Stimulated activated CD4-positive, alpha-beta T cell treated with anti-CD3 and anti-CD28 coated beads, Interleukin-2, amount 100 ng/mL, for 4 hours (primary cell): ENCODE measurements at places on chromosomes 3 and 15.

GRCh38 chr3:87270908-87271700, 5.3 kb downstream of the POU1F1 start:
- DNase-seq: no peak

DNA sequence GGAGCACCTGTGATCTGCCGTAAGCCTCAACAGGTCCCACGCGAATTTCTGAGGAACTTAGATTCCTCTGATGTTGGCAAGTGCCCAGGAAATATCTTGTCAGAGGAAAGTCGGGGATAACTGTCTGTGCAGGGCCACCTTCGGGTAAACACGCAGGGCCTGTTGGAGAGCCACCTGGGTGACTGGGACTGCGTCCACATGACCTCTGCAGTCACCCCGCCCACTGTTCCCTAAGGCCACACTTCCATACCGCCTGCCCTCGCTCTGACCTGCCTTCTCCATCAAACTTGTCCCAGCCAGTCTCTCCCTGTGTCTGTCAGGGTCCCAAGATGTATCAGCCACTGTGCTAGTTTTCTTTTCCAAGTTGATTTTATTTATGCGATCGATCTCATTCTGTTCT, 28.7 kb downstream of the BFSP2 start:
- no peak for DNase-seq

GRCh38 chr3:66475386-66476020, 25.3 kb downstream of the LRIG1 start:
- no peak for DNase-seq

- no peak for DNase-seq
Observed at GRCh38 chr3:158106766-158107471, 699 bp upstream of the SHOX2 start.

DNA sequence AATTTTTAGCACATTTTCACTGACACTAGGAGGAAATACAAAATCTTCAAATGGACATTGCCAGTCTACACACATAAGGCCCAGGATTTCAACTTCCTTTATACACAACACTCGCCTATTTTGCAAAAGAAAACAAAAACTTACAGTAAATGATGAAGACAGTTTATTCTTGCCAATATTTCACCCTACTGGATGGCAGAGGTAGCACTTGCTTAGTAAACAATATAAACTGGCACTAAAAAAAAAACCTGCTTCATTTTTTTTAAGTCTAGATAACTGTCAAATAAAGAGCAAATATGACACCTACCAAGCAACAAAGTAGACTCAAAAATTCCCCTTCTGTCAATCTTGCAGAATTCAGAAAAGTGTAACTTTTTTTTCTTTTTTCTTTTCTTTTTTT, 204.0 kb downstream of the VPS13C start:
- DNase-seq: no peak
